DMS 273 treated with DMSO at 0.1 percent for 48 hours (cell line): ENCODE measurements at places on chromosomes 2 and 18.

- no peak for DNase-seq
Measured at GRCh38 chr18:22844190-22844589, 88.9 kb upstream of the RBBP8 start.

GRCh38 chr2:67581751-67582150 is 184.6 kb downstream of the ETAA1 start:
- DNase-seq, result no peak

DNA sequence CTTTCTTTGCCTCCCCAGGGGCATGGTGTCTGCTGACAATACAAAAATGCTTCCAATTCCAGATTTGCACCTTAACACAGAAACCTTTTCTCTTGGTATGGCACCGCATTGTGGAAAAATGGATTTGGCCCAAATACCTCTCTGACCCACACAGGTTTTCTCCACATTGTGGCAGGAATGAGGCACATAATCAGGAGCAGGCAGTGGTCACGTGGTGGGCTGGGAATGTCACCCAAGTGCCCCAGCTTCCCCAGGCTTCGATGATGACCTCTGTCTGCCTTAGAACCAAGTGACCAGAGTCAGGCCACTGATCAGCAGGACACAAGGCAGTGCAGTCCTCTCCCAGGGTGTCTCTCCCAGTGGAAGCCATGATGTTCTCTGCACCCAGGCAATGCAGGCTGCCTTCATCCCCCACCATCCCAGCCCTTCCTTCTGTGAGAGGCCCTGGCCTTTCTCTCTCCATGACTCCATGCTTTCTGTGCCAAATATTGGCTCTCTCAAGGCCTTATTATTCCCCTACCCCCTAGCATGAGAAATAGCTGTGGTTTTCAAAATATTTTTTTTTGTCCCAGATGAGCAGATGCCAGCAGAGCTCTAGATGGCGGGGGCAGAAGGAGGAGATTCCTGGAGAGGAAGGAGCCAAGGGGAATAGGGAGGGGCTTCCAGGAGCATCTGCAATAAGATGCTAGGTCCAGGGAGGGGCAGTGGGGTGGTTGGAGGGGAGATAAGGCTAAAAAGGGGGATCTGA is 198.9 kb downstream of the ACKR3 start:
- DNase-seq, result no peak

DNA sequence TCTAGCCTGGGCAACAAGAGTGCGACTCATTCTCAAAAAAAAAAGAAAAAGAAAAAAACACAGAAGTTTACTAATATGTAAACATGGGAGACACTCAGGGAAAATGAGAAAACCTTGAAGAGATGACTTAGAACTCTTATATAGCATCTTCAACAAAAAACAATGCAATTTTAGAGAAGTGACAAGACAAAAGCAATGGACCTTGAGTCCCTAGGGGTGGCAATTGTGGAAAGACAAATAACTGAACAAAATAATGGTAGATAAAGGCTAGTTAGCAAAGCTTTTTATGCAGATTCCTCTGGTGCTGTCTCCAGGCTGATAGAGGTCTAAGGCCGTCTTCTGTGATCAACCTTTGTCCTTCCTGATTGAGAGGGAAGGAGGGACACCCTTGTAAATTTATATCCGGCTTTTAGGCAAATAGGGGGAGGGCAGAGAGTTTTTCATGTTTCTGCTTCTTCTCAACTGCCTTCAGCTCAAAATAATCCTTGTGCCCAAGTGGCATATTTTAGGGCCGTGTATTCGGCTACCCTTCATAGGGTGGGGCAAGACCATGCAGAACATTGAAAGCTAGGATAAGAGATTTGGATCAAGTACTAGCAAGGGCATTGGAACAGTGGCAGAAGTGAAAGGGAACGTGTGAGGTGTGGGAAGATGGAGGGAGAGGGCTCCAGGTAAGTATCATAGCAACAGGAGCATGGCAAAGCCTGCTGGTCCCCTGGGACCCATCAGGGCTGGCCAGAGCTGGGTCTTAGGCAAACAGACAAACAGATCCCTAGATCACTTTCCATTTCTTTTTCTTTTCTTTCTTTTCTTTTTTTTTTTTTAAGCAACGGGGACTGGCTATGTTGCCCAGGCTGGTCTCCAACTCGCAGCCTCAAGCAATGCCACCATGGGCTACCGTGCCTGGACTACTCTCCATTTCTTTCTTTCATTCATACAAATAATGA is 116.2 kb upstream of the STPG4 start:
- DNase-seq, result peak; percentile 15

GRCh38 chr18:41012194-41012593 is 942.8 kb upstream of the PIK3C3 start:
- no peak for DNase-seq
